GM20000 (cell line): ENCODE measurements at places on chromosomes 1 and 21.

DNA sequence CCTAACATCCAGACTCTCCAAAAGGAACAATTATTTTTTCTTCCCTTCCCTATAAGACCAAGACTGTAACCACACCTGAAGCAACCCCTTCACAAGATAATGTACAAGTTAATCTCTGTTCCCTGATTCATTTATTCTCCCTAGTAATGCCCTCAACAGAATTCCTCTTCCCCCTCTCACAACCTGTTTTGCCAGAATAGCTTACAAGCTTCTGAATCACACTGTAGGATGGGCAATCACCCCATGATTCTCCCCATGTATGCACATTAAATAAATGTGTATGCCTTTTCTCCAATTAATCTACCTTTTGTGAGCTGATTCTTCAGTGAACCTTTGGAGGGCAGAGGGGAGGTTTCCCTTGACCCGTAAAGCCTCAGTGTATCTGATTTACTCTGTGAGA is 20.9 kb upstream of the RNF11 start:
- no peak for DNase-seq

DNA sequence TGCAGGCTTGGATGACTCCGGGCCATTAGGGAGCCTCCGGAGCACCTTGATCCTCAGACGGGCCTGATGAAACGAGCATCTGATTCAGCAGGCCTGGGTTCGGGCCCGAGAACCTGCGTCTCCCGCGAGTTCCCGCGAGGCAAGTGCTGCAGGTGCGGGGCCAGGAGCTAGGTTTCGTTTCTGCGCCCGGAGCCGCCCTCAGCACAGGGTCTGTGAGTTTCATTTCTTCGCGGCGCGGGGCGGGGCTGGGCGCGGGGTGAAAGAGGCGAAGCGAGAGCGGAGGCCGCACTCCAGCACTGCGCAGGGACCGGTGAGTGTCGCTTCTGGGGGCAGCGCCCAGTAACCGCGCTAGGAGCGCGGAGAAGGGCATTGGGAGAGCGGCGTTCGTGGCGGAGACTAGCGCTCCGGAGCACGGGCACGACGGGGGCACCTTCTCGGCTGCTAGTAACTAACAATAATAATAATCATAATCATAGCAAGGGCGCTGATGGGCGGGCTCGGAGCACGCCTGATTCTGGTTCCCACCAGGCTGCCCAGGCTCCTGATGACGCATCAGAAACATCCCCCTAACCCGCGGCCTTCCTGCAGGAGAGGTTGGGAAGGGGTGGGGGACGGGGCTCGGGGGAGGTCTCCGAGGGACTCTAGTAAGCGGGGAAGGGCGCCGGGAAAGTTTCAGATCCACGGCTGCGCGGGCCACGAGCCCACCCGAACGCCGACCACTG is at the start of gene MX1:
TSS of gene MX1 (plus strand) at position 286 of the 722 bp plus-strand sequence. CDS start 5,832 bp downstream, outside the sequence.
- DNase-seq = peak; percentile 91

DNA sequence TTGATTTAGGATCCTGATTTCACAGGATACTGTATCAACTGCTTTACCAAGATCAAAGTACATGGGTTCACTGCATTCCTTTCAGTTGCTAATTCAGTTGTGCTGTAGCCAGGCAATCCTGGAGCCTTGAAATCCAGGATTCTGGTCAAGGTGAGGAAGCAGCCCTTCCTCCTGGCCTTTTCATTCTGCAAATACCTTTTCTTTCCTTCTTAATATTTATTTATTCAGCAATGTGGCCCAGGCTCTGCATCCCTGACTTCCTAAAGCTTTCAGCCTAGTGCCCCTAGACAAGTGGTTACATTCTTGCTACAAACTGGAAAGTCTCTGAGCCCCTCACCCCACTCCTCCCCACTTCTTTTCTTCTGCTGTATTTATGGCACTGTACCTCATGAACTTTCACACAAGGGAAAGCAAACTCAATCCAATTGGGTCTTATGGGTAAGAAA is 16.2 kb downstream of the LRRC8D start:
- no peak for DNase-seq

DNA sequence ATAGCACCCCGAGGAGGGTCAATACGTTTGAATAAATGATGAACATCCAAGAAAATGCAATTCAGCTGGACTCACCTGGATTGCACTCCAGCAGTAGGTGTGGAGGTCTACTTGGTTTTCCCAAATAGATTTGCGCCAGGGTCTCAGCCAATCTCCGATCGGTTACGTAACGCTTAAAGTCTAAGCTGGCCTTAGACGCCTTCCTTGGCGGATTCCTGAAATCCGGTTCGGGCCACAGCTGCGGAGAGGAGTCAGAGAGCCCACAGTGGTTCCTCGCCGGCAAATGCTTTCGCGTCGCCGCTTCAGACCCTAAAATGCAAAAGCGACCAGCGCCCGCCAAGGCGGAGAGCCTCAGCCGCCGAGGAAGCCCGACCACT is 322 bp downstream of the TFB2M start:
- DNase-seq = no peak

DNA sequence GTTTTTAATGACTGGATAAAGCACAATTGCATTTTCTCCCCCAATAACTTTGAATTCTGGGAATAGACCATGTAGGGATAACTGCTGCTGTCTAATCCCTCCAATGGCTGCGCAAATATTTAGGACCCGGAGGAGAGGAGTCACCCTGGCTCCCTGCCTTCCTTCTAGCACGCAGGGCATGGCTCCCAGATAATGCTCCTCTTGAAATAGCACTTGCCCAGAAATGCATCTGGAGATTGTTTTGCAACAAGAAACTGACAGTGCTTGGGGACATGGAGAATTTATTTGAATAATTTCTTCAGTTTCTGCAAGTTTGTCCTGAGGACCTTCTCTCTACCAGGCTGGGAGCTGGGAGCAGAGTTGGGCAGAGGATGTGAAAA is 83.5 kb downstream of the MAN1C1 start:
- DNase-seq = no peak

DNA sequence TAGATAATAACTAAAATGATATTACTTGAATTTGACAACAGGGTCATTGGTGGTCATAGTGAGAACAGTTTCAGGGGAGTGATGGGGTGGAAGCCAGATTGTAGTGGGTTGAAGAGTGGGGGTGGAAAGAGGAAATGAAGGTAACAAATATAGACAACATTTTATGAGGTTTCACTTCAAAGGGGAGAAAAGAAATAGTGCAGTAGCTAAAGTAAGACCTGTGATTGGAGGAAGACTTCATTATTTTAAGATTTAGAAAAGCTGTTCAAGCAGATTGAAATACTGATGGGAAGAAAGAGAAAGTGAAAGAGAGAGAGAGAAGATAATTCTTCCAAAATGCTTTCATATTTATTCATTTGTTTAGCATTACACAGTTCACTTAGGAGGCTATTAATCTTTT is 52.0 kb upstream of the KCNA3 start:
- DNase-seq = peak; percentile 74

- no peak for DNase-seq
These were observed 149.1 kb upstream of the L1TD1 start for GRCh38 chr1:62045574-62045973.

DNA sequence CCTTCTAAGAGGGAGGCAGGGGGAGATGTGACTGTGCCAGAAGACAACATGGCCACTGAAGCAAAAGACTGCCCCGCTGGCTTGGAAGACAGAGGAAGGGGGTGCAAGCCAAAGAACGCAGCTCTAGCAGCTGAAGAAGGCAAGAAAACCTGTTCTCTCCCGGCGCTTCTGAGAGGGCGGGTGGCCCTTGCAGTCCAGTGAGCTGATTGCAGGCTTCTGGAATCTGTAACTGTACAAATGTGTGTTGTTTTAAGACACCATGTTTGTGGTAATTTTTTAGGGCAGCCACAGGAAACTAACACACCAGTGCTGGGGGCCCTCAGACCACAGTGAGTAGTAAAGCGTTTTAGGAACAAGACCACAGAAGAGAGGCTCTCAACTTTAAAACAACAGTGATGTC is 47.0 kb downstream of the CD46 start:
- no peak for DNase-seq

DNA sequence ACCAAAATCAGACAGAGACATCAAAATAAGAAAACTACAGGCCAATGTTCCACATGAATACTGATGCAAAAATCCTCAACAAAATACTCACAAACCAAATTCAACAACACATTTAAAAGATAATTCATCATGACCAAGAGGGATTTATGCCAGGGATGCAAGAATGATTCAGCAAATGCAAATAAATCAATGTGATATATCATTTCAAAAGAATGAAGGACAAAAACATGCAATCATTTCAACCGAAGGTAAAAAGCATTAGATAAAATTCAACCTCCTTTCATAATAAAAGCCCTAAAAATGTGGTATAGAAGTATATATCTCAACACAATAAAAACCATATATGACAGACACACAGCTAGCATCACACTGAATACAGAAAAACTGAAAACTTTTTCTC is 81.5 kb upstream of the LYPLAL1 start:
- DNase-seq = no peak
